Stimulated activated CD8-positive, alpha-beta memory T cell treated with anti-CD3 and anti-CD28 coated beads, Interleukin-2, amount 100 ng/mL, for 1 hour (primary cell): ENCODE measurements at places on chromosomes 12 and 14.

- DNase-seq = no peak
Measured at GRCh38 chr12:11016937-11017336, 5.5 kb downstream of the TAS2R19 start.

GRCh38 chr12:130983328-130984017 is 29.8 kb downstream of the ADGRD1 start:
- DNase-seq = no peak

GRCh38 chr12:11717519-11717961 is 68.1 kb downstream of the ETV6 start:
- DNase-seq = no peak

DNA sequence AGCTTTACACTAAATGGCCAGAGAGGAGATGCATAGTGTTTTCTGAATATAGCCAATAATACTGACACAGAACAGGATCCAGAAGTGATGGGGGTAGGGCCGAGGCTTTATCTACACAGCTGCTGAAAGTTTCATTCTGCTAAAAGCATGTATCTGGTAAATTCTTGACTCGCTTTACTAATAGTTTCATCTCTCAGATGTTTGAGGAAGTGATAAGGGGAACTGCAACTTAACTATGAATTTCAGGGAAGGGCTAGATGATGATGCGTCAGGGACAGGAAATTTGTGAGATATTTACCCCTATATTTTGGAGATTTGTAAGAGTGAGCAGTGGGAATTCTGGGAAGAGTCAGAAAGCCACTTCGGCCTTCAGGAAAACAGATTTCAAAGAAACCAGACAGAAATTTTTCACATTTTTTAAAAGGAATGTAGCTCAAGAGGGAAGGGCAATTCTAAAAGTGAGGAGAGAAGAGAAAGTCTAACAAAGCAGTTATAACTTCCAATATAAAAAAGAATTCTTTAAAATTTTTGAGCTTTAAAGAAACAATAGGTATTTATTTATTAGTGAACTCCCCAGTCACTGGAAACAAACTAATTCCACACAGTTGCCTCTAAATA is 243.1 kb downstream of the BCAT1 start:
- no peak for DNase-seq

DNA sequence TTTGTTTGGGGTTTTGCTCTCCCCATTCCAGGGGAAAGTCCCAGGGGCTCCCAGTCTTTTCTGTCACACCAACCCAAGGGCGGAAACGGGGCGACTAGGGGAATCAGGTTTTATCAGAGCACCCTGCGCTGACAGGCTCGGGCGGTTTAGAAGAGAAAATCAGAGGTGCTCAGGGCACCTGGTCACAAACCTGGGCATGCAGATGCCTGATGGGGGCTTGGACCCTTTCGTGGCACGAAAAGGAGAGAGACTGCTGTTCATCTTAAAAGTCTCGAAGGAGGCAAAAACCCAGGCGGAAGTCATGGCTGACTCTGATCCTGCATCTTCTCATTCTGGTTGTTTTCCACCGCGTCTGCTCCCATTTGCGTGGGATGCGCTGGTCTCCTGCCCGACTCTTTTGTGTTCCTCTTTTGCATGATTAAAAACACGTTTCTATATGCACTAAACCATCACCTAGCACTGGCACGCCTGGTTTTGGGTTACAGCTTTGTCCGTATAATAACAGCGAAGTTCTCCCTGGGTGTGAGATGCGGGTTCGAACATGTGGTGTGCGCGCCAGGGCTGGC is 13.2 kb downstream of the OTX2 start:
- no peak for DNase-seq

DNA sequence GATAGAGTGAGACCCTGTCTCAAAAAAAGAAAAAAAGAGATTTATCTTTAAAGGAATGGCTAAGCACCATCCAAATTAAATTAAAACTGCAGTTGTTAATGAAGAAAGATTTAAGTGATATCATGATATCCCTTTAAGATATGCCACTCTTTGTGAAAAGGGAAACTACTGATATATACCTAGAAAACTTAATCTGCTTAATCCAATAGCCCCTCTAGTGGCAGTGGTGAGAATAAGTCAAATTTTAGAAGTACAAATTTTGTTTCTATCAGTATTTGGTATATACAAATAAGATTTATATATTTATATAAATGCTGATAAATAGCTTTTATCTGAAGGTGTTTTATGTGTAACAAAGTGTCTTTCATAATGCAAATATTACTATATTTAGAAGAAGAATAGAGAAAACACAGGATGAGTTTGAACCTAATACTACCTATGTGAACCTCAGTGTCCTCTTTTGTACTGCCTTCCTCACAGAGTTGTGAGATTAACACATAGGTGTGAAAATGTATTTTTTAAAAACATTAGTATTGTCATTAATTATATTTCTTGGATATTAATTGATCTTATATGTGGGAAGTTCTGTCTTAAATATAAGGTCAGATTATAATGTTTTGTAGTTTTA is 51.4 kb upstream of the GARIN2 start:
- DNase-seq = no peak
